NCI-H345 (cell line): ENCODE measurements at places on chromosomes 6 and 20.

DNA sequence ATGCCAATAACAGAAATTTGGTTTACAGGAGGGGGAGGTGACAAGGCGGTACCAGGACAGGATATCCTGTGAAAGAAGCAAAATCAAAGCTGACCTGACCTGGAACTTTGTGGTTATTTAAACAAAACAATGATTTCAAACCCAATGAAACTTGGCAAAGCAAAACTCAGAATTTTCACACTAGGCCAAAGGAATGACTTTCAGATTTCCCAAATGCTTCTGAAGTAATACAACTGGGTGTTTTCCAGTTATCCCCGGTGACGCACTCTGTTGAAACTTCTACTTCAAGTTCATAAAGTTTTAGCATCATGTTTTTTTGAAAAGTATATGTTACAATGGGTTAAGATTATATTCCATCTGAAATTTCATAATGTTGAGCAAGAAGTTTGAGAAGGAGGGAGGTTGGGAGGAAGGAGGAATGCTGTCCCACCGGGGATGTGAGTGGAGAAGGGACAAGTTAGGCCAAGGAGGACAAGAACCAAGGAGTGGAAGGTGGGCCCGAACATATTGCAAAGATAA lies 78.1 kb upstream of the TRAF3IP2 start:
- no peak for DNase-seq

DNA sequence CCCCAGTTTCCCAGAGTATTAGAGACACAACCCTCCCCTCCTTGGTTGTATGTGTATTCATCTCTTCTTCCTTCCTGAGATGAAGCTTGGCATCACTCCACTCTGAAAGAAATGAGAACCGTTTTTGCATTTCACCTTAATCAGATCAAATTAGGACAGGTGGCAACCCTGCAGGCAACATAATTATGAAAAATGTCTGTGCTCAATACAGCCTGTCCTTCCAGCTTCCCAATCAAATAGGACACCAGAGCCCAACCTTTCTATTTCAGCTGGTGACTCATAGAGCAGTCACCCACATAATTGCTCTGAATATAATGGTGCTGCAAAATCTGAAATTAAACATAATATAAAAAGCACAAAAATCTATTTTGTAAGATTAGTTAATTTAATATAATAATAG lies 310.2 kb upstream of the AGPAT4 start:
- no peak for DNase-seq

GRCh38 chr20:63457737-63458136 lies 14.7 kb downstream of the KCNQ2 start:
- DNase-seq: peak; percentile 83

DNA sequence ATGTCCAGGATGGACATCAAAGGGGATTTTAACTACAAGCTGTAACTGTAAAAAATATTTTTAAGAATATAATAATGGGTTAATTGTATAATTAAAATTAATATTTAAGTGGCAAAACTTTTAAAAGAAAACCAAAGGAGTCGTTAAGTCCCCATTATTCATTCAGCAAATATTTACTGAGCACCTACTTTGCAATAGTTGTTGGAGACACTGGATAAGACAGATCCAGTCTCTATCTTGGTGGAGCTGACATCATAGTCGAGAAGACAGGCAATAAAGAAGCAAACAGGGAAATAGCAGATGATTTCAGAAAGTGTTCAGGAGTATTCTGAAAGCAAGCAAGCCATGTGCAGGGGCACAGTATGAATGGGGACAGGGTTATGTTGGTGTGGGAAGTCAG lies 137.0 kb downstream of the CEBPB start:
- no peak for DNase-seq

GRCh38 chr20:3312940-3313682 lies 74.1 kb upstream of the SLC4A11 start:
- no peak for DNase-seq

DNA sequence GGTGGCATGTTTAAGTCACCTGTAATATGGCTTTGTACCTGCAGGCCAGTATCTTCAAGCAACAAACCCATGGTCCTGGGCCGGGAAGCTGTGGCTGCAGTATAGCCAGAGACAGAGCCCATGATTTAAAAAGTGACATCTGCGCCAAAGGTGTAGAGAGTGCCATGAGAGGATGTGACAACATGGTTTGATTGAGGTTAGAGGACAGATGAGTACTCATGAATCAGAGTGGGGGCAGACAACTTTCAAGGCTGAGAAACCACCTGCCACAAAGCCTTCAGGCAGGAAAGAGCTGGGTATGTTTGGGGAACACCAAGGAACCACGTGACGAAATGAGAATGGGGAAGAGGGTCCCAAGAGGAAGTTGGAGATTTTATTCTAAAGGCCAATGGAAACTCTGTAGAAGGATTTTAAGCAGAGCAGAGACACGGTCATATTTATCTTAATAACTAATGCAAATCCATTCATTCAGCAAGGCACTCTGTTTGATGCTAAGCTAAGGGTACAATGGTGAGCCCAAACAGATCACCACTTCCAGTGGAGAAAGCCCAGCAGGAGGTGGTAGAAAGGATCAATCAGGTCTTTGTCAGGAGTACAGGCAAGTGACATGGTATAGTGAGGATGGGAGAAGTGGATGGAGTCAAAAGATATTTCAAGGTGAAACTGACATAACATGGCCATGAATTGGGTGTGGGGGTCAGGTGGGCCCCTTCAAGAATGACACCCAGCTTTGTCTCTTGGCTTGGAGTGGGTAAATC lies 3.4 kb upstream of the MICAL1 start:
- peak; percentile 65 for DNase-seq

DNA sequence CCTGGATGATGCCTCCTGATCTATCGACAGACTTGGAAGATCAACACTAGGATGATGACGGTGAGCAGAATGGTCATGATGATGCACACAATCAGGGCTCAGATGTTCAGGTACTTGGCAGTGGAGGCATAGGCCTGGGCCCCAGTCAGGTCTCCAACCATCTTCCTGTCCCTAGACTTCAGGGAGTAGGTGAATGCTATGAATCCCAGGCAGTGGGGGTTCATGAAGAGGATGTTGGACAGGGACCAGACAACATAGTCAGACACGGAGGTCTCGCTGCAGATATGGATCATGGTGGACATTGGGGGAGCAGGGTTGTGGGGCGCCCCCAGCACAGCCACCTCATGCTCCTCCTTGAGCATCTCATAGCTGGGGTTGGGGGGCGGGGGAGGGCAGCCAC lies 27.5 kb downstream of the HLA-F start:
- no peak for DNase-seq

DNA sequence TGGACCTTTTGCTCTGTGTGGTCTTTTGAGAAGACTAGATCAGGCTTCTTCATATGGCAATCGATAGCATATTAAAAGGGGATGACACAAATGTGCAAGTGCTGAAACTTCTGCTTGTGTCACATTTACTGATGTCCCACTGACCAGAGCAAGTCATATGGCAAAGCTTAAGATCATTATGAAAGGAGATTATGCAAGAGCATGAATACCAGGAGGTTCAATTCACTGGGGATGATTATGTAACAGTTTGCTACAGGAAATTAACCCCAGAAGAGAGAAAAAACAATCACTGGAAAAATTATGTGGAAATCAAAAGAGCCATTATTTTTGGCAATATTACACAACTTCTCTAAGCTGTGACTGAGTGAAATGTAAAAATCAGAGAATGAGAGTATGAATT lies 13.7 kb upstream of the PRDM13 start:
- no peak for DNase-seq

GRCh38 chr6:54958446-54958845 lies 111.9 kb downstream of the FAM83B start:
- no peak for DNase-seq

DNA sequence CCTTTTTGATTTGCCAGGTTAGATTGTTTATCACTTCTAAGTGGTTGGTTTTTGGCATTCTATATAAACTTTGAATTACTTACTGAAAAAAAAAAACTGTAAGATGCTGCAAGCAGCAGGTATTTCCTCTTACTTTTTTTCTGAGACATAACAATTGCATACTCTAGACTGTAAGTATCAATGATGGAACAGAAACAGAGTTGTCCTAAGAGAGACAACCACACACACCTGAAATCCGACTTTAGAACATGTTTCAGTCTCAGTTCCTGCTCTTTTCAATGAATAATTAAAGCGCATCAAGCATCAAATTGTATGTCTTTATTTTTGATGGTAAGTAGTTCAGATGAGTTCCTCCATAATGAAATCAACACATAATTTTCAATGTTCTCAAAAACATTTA lies 105.3 kb upstream of the KHDRBS2 start:
- no peak for DNase-seq

DNA sequence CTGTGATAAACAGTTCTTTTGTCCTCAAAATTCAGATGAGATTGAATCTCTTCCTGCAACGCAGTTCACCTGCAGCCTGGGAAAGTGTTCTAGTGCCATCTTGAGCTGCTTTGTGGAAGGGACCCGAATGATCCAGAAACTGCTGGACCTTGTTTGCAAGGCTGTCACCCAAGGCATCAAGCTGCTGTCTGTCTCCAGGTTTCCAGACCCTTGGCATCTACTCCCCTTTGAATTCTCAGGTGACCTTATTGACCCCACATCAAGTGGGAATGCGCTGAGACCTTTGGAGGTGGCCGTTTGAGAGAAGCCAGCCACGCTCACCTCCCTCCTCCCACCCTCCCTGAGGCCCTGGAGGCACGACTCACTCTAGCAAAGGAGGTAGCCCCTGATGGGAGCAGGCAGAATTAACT lies 112.5 kb downstream of the EDN3 start:
- DNase-seq: no peak

DNA sequence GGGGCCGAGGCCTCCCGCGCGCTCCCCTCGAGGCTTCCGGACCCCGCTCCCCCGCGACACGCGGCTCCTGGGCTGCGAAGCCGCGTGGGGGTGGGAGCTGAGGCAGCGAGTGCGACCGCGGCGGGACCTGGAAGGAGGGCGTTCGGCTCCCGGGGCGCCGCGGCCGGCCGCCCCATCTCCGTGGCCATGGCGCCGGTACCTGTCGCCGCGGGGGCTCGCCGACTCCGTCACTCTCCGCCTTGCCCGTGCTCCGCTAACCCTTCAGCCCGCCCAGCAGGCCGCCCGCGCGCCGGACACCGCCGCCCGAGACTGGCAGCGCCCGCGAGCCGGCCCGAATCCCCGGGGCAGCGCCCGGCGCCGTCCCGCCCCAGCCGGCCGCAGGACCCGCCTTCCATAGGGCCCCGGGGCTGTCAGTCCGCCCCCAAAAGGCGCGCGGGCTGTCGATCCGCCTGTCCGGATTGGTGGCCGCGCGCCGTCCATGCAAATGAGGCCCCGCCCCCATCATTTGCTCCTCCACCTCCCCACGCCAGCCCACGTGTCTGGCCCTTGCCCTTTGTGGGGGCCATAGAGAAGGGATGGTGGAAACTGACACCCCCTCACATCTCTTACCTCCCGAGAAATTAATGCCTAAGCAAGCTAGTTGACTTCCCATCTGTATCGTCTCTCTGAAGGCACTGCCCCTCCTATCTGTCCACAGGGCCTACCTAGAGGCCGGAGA lies at the start of gene FKBP5:
TSS of gene FKBP5 (minus strand) at position 311 of the 718 bp plus-strand sequence. CDS start 46,091 bp downstream, outside the sequence.
- DNase-seq: peak; percentile 78

DNA sequence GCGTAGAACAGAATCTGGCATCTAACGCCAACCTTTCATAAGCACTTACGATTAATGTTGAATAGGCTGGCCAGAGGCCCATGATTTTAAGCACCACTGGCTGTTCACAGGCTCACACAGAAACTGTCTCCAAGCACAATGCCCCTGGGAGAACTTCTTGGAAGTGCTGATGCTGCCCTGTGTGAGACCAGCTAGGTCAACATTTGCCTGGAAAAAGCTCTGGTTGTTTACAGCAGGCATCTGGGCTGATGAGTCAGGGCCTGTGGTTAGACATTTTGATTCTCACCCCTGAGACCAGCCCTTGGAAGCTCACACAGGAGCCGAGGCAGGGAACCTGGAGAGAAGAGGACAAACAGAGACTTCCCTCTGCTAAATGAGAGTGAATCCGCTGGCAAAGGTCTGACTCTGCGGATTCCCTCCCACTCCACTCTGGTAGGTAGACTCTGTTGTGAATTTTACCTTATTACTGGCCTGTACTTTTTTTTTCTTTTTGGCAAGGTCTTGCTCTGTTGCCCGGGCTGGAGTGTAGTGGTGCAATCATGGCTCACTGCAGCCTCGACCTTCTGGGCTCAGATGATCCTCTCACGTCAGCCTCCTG lies 6.8 kb upstream of the SULF2 start:
- peak; percentile 44 for DNase-seq

DNA sequence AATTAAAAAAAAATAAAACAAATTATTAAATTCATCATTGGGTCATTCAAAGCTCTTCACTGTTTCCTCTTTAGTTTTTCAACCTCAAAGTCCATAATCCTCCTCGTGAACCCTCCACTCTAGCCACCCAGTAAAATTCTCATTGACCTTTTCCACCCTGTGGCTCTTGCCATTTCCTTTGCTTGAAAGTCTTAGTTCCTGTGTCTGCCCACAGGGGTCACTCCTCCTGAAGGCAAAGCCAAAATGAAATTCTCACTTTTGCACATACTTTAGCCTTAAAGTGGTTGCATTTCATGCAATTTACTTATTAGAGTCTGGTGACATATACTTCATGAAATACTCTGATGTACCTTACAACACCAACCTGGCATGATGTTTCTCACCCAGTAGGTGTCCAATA lies 263.7 kb downstream of the BMP2 start:
- DNase-seq: no peak

GRCh38 chr6:127178746-127179145 lies 60.3 kb downstream of the RSPO3 start:
- DNase-seq: no peak

DNA sequence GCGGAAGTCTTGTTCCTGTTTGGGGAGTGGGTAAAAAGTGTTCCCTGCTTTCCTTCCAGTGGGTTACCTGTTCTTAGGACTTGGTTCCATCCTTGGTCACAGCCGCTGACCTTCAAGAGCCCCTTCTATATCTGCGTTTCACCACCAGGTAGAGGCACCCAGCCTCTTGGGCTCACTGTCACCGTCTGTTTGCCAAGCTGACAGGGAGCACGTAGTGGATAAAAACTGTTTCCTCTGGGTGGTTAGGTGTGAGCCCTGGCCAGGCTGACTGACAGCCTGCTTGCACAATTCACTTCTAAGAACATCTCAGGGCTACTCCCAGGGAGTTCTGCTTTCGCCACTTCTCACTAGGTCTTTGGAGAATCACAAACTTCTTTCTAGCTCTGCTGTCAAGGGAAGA lies 1.8 kb upstream of the JPH2 start:
- no peak for DNase-seq

- no peak for DNase-seq
Measured at GRCh38 chr6:139295901-139296300, 4.1 kb upstream of the TXLNB start.
